ENCODE measurements at places on chromosomes 1 and 21.

DNA sequence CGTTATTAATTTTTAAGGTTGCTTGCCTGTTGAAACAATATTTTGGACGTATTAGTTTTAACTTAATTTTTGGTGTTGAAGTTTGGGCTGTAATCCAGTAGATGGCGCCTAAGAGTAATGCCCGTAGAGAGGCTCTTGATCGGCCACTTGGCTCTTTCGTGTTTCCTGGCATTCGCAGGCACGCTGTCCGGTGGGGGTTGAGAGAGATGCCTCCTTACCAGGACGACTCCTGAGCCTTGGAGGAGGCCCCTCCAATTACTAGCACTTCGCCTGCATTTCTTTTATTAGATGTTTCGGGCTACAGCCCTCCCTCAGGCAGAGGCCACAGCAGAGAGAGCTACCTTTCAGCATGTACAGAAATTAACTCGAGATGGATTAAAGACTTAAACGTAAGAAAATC is 12.0 kb downstream of the OR2M4 start:
- no peak for DNase-seq

DNA sequence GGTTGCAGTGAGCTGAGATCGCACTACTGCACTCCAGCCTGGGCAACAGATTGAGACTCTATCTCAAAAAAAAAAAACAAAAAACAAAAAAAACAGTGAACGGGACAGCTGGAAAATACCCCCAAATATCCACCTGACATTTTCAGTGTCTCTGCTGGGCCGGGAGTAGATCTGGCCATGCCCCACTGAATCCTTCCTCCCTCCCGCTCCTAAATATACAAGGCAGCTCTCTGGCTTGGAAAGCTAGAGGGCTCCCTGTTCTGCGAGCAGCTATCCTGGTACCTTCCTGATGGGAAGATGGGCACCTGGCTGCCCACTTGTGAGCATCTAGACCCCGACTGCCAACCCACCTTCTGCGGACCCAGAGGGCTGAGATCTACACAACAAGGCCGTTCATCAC is 21.4 kb downstream of the SPSB1 start:
- no peak for DNase-seq

- no peak for DNase-seq
Measured at GRCh38 chr1:229285440-229285839, 14.5 kb downstream of the RAB4A start.

- no peak for DNase-seq
Measured at GRCh38 chr1:17773591-17774326, 18.6 kb downstream of the ACTL8 start.

GRCh38 chr1:37765916-37766664 is 1.2 kb upstream of the EPHA10 start:
- DNase-seq = no peak

DNA sequence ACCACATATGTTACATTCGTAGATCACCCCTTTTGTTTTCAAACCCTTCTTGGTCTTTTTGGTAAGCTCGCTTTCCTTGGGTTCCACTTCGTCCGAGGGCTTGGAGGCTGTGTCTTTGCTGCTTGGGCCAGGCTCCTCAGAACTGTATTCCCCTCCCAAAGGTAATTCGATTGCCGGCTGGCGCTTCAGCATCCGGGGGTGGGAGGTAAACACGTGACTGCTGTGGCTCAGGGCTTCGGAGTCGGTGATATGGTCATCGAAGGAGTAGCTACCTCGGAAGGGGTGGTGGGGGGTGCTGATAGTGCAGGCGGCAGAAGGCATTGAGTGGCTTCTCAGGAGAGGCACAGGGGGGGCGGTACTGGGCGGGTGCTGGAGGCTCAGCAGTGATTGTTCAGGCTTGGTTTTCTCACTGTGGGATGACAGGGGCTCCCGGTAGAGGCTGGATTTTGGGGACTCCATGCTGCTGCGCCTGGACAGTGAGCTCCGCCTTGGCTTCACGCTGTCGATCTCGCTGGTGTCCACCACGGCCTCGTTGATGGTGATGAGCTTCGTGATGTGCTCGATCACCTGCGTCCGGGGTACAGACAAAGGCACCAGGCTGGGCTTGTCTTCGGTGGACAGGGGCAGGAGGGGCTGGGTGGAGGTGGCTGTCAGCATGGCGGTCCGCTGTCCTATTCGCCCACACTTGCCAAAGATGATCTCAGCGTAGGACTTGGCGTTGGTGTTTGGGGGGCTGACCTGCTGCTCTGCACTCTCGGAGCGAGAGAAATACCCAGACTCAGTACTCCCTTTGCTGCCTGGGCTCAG is 98.6 kb upstream of the EDN2 start:
- no peak for DNase-seq

DNA sequence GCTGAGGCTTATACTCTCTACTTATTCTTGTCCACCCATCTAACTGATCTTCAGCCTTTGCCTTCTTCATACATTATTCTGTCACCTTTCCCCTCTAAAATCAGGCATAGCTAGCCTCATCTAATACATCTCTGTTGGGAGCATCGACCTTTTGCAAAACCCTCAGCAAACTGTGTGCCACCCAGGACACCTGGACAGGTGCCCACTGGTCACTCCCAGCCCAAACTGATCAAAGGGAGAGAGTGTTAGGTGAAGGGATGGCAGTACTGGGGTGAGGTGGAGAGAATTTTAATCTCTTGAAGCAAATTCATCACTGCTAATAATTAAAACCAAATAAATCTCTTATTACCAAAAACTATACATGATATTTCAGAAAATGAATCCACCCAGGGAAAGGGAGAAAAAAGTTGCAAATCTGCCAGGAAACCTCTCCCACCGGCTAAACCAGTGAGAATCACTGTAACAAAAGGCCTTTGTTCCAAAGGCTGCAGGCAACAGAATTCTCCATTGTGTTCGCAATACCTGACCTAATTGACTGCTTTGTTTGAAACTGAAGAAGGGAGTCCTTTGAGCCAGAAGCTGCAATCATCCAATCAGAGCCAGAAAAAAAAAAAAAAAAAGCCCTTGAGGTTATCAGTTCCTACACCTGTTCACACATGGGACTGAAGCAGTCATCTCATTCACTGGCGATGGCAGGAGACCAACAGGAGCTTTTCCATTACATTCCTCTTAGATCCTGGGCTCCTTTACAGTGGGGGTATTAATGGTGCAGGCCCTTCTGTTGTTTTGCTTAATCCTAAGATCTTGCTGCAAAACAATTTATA is 172.6 kb downstream of the APP start:
- DNase-seq = no peak

- DNase-seq = no peak
Measured at GRCh38 chr1:63935553-63935952, 161.7 kb downstream of the ROR1 start.

GRCh38 chr1:85268801-85269585 is 7.4 kb downstream of the BCL10 start:
- no peak for DNase-seq

DNA sequence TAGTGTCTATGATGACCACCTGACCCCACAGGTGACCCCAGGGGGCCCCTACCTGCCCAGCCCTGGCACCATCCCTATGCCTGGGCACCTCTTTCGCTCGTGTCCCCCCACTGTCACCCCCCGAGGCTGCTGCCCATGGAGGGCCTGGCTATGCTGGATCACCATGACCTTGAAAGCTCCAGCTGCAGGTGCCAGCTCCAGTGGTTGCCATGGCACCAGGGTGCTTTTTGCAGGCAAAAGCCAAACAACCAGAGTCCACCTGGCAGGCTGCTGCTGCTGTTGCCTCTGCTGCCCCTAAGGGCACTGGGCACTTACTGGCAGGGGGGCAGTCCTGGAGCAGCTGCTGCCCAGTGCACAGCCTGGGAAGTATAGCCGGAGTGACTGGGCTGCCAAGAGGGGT is 21.7 kb downstream of the ETNK2 start:
- no peak for DNase-seq

GRCh38 chr1:205593967-205594366 is 37.8 kb downstream of the ELK4 start:
- DNase-seq = no peak

GRCh38 chr21:36288651-36289243 is 31.2 kb upstream of the MORC3 start:
- no peak for DNase-seq

GRCh38 chr21:29481641-29482040 is 182.9 kb downstream of the BACH1 start:
- DNase-seq = no peak

- DNase-seq = no peak
Measured at GRCh38 chr1:31795801-31796621, 19.8 kb downstream of the SPOCD1 start.

DNA sequence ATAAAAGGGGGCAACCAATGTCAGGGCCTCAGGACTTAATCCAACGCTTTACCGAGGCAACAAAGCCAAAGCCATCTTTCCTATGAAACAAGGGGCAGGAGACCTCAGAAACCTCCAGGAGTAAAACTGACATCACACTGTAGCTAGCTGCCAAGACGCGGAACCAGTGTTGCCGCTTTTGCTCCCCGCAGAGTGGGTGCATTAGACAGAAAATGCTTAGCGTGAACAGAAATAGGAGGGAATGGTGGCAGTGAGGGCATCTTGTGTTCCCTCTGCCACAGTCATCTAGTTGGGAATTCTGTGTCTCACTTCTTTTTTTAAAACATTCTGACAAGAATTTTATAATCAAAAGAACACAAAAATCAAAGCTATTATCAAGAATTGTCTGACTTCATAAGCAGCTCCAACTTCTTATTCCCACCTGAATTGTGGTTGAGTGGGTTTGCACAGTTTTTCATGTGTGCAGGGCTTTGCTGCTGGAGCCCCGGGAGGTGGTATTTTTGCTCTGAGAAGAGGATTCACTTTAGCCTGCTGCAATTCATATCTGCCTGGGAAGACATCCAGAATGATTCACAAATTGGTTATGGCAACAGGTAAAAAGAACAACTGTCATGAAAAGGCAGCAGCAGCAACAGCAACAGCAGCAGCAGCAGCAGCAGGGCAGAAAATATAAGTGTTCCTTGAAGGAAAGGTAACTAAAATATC is 82.2 kb upstream of the DIRAS3 start:
- DNase-seq = no peak

DNA sequence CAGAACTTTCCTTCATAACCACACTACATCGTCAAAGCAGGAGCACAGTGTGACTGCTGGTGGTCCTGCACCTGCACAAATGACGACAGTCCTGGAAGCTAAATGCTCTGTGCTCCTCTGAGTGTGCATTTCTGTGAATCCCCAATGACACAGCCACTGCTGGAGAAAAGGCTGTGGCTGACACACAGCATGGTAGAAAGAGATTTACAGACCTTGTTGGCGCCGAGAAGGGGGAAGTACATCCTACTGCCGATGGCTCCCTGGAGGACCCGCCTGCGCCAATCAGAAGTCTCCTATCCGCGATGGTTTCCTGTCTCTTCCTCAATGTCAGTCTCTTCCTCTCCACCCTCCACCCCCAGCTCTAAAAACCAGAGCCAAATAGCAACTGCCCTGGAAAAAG is 115.4 kb upstream of the RAB4A start:
- DNase-seq = no peak

DNA sequence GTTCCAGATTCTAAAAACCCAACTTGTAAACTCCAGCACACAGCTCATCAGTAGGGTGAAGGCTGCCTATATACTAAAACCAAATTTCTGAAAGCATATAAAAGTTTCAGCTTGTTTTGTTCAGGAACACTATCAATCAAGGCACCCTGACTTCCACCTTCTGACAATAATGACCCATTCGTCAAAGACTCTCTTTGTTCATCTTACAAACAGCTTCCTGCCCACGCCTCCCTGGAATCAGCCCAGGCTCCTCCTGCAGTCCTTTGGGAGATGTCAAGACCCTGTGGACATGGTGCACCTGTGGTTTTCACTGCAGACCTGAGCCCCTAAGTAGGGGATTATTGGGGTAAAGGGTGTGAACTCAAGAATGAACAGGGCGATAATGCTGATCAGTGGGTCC is 178.9 kb upstream of the CAMK1G start:
- no peak for DNase-seq

DNA sequence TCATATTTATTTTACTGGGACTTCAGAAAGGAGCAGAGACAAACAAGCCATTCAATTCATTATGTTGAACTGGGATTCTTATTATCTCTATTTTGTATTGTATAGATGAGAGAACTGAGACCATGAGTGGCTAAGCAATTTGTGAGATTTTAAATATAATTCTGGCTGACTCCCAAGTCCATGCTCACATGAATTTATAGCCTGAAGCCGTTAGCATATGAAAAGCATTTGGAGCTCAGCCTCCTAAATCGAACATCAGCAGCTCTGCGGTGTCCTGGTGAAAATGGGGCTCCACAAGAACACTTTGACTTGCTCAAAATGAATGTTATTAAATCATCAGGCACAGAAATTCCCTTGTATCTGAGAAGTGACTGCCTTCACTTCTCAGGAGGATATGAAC is 96.8 kb upstream of the DPT start:
- no peak for DNase-seq
